Activated naive CD8-positive, alpha-beta T cell treated with anti-CD3 and anti-CD28 coated beads, Interleukin-2, amount 10 ng/mL, durations not matched to agents 7 days and 5 days (primary cell): ENCODE measurements at places on chromosomes 7 and 10. TPM values are rescaled to one million over a fixed set of nuclear protein-coding genes. Genes with fewer than 3 reads are reported as not detected.

The FLNC gene
- not detected for total RNA-seq

The PRR15 gene
- not detected for total RNA-seq

The TMEM229A gene
- total RNA-seq: not detected

The WASL gene
- 12.0 TPM for total RNA-seq

The GIMAP8 gene
- total RNA-seq: 31.0 TPM

The LRIT1 gene
- total RNA-seq: not detected

The WDR86 gene
- total RNA-seq: 4.0 TPM

The IPMK gene
- total RNA-seq: 7.0 TPM

The ADCYAP1R1 gene
- not detected for total RNA-seq

The COBL gene
- total RNA-seq: not detected

The TMEM236 gene
- 0.08 TPM for total RNA-seq

The FXYD4 gene
- not detected for total RNA-seq

The NOS3 gene
- total RNA-seq: 15.8 TPM

The SLC39A12 gene
- total RNA-seq: not detected
